ENCODE measurements at places on chromosomes 7 and 10. TPM values are rescaled to one million over a fixed set of nuclear protein-coding genes. Genes with fewer than 3 reads are reported as not detected.

DNA sequence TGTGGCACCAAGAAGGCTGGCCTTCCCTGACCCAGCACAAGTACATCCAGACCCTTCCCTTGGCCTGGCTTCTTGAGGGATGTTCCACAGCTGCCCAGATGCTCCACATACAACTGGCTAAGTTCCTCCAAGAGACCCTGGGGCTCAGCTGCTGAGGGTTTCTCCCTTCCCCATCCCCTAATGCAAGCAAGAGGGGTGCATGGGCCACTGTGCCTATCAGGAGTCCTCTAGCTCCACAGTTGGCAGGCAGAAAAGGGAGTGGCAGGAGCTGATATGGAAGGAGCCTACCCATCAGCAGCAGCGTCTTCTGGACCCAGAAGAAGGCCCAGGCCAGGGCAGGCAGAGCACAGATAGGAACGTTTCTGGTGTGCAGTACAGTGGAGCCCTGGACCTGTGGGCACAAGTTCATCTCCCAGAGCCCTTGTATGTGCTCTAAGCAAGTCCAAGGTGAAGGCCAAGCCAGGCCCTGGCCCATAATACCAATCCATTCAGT lies 26.2 kb downstream of the VSIR start:
- DNase-seq: no peak

GRCh38 chr7:106059556-106059955 lies 52.6 kb downstream of the SYPL1 start:
- no peak for DNase-seq

DNA sequence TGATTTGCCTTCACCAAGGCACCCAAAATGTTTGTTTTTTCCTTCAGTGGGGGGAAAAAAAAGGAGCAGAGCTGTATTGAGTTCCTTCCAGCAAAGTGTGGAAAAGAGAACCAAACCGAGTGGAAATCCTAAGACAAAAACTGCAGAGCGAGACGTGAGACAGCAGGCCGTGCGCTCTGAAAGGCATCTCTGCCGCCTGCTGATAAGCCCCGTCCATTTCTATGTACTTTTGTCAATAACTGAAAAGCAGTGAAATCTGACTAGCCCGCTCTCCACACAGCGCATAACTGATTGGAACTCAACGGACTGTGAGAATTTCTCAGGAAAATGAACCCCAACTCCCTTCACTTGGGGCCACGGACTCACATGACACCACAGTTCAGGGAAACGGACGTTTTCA lies 83.2 kb downstream of the COBL start:
- no peak for DNase-seq

Gene APBB1IP
- polyA plus RNA-seq: 1.1 TPM

Gene NACAD
- 9.8 TPM for polyA plus RNA-seq

- DNase-seq: no peak
These were observed 15.8 kb upstream of the KMT2E start for GRCh38 chr7:104998040-104998752.

DNA sequence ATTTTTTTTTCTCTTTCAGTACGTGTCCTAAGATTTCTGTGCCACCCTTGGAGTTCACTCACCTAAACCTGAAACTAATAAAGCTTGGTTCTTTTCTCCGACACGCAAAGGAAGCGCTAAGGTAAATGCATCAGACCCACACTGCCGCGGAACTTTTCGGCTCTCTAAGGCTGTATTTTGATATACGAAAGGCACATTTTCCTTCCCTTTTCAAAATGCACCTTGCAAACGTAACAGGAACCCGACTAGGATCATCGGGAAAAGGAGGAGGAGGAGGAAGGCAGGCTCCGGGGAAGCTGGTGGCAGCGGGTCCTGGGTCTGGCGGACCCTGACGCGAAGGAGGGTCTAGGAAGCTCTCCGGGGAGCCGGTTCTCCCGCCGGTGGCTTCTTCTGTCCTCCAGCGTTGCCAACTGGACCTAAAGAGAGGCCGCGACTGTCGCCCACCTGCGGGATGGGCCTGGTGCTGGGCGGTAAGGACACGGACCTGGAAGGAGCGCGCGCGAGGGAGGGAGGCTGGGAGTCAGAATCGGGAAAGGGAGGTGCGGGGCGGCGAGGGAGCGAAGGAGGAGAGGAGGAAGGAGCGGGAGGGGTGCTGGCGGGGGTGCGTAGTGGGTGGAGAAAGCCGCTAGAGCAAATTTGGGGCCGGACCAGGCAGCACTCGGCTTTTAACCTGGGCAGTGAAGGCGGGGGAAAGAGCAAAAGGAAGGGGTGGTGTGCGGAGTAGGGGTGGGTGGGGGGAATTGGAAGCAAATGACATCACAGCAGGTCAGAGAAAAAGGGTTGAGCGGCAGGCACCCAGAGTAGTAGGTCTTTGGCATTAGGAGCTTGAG lies at the start of gene CFTR:
Gene CFTR (plus strand): TSS at position 801 of the 830 bp plus-strand sequence. CDS start 70 bp downstream, outside the sequence.
- no peak for DNase-seq

- DNase-seq: no peak
These were observed 103.7 kb downstream of the RNF216 start for GRCh38 chr7:5677538-5678294.

DNA sequence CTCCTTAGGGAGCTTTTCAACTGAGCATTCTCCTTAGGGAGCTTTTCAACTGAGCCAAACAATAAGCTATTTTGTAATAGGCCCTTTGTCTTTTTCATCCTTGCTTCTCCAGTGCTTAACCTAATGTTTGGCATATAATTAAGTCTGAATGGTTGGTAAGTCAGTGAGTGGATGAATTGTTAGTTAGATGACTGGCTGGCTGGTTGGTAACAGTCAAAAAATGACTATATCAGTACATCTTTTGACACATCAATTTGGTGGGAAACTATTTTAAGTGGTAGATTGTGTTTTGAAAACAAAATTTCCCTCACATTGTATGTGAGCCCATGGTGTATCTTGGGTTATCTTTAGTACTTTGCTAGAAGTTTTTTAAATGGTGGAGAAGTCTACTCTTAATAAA lies 16.4 kb downstream of the ING3 start:
- no peak for DNase-seq

DNA sequence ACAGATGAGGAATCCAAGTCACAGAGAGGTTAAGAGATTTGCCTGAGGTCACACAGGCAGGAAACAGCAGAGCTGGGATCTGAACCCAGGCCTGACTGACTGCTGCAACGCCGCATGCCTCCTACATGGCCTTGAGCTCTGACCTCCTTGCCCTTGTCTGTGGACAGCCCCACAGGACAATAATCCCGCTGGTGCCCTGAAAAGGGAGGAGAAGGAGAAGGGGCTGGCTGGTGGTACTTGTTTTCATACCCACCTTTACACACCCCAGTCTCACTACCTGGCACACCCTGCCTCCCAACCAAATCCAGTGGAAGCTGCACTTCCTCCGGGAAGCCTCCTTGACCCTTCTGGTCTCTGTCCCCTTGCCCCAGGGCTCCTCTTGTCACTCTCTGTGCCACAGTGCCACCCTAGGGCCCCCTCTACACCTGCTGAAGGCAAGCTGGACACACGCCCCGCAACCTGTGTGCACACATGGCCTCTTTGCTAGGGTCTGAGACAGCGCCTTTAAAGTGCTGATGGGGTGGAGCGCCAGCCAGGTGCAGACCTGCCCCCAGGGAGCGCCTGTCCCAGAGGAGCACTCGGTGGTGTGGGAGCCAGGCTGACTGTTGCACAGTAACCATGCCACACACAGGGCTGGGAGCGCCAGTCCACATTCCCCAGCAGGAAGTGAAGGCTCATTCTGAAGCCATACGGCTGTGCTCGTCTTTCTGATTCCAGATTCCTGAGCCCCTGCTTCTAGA lies 38.6 kb downstream of the ZCCHC24 start:
- no peak for DNase-seq

Gene PPP1R17
- polyA plus RNA-seq: not detected

- DNase-seq: no peak
These were observed 5.1 kb downstream of the CH25H start for GRCh38 chr10:89202033-89202425.

Gene CELF2
- polyA plus RNA-seq: 12.0 TPM

Gene CNPY1
- not detected for polyA plus RNA-seq

Gene TPST1
- polyA plus RNA-seq: 54.3 TPM

Gene RBP3
- polyA plus RNA-seq: 0.07 TPM

Gene PALD1
- polyA plus RNA-seq: 11.0 TPM

GRCh38 chr10:114822444-114823076 lies 980 bp downstream of the FHIP2A start:
- DNase-seq: peak; percentile 47

DNA sequence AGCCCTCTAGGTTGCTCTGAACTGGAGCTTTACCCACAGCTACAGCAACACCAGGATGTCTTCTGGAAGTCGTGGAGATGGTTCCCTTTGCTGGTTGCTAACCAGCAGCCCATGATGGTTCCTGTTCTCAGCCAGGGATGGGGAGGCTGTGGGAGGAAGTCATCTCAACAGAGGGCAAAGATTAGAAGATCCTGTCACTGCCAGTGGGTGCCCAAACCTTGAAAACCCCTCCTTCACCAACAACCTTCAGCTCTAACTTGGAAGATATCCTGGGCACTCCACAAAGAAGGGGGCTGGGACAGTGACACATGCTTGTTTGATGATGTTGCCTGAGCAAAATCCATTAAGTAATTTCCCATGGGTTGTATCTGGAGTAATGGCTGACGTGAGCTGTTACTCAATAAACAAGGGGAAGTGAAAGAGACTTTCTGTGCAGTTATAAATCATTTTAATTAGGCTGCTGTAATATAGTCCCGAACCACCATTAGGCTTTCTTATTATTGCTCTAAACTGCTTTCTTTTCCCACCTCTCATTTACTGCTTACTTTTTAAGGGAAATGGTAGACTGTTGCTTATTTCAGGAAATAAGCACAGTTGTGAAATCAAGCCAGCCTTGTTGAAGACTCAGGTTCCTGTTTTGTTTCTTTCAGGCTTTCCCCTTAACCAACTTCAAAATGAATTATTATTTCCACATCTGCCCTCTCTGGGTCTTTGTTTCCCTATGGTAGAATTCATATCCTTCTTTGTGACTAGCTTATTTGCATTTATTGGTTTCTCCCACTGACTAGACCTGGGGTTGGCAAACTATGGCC lies 124.8 kb downstream of the PPP1R17 start:
- DNase-seq: no peak

GRCh38 chr10:58608826-58609531 lies 96.3 kb downstream of the BICC1 start:
- DNase-seq: no peak

DNA sequence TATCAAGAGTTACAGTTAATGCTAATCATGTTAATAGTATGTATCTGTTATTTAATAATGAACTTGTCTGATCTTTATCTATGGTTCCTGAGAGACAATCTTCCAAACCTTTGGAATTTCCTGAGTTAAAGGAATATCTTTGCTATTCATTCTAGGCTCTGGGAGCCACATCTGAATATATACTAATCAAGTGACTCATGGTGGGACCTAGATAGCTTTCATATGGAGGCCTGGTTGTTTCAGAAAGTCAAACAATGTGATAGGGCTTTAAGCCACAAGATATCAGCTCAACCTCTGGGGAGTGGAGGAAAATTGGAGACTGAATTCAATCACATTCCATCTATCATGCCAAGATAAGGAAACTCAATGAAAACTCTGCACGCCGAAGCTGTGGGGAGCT lies 746.4 kb downstream of the TNS3 start:
- DNase-seq: no peak

DNA sequence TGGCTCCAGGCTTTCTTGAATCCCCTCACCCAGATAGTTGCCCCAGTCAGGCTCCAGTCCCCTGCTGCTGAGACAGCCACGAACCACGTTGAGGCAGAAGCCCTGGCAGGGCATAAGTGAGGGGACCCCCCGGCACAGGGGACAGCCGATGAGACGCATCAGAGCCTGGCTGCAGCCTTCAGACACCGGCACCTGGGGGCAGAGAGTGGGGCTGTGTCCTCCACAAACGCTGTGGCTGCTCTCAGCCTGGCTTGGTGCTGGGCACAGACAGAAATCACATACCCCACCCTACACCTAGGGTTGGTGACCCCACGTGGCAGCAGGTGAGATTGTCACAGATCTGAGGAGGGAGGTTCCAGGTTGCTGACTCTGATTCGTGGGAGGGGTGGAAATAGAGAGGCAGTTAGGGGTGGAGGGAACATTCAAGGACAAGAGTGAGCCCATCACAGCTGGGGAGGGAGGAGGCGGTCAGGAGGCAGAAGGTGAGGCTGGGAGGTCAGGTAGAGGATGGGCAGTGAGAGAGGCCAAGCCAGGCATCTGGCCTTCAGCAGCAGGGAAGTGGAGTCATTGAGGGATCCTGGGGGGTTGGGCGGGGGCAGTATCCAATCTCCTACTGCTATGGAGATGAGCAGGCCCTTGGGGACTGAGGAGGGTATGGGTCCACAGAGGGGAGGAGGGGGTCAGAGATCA lies 3.2 kb downstream of the GPC2 start:
- no peak for DNase-seq

Gene PRDX3
- polyA plus RNA-seq: 321 TPM

DNA sequence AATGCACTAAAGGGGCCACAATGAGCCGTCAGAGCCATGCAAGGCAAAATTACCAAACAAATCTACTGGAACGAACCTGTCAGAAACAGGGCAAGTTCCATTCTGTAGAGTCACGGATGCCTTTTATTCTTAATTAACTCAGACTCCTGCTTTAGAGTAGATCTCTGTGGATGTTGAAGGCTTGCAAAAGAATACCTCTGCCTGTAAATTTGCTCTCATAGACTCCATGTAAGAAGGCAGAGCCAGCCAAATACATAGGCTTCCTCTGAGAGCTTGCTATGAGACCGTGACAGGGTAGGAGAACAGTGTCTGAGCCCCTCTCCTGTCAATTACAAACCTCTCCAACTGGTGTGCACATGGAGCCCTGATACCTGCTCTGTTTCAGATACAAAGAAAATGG lies 787.9 kb upstream of the POM121L12 start:
- no peak for DNase-seq

- no peak for DNase-seq
These were observed 1010.7 kb upstream of the AUTS2 start for GRCh38 chr7:68587599-68587998.

Gene VIM
- polyA plus RNA-seq: 1,220 TPM

Gene CCDC172
- not detected for polyA plus RNA-seq

DNA sequence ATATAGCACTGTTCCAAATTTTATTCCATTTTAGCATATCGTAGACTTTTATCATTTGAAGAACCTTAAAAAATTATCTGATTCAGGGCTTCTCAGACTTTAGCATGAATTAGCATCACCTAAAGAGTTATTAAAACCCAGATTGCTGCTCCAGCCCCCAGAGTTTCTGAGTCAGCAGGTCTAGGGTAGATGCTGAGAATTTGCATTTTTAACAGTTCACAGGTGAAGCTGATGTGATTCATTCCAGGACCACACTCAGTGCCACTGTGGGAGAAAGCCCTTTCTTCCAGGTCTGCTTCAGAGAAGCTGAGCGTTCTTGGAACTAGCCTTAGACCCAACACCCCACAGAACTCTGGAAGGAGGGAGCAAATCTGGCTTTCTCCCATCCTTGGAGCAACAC lies 174.1 kb upstream of the YAE1 start:
- DNase-seq: no peak

Gene IDI2
- polyA plus RNA-seq: 0.08 TPM

- no peak for DNase-seq
These were observed 427.7 kb downstream of the MDFIC start for GRCh38 chr7:115349635-115350034.

Data from right renal pelvis (tissue), 4 donors.